ENCODE measurements at places on chromosomes 12 and 14.

- no peaks in the 10 kb centered on the region for H3K27me3 ChIP-seq
- H3K27ac ChIP-seq = no peak overlapping the region
- H3K4me3 ChIP-seq = no peak overlapping the region
- H3K4me1 ChIP-seq = no peaks in the 10 kb centered on the region
- no peak for DNase-seq
- no peaks in the 10 kb centered on the region for H3K36me3 ChIP-seq
Observed at GRCh38 chr12:97322388-97322787, 140.2 kb upstream of the RMST start.

GRCh38 chr12:97417568-97418218, 44.9 kb upstream of the RMST start:
- H3K27me3 ChIP-seq = no peaks in the 10 kb centered on the region
- no peak for DNase-seq
- H3K36me3 ChIP-seq = no peaks in the 10 kb centered on the region
- no peak overlapping the region for H3K27ac ChIP-seq
- no peak overlapping the region for H3K4me3 ChIP-seq

GRCh38 chr12:122867691-122868461, 28.0 kb downstream of the VPS37B start:
- no peak overlapping the region for H3K4me3 ChIP-seq
- no peaks in the 10 kb centered on the region for H3K27me3 ChIP-seq
- peaks cover 34% of the 10 kb centered on the region for H3K4me1 ChIP-seq
- peaks cover 13% of the 10 kb centered on the region for H3K36me3 ChIP-seq
- peak; percentile 72 for DNase-seq
- H3K27ac ChIP-seq = peak overlapping the region; percentile 50

- no peaks in the 10 kb centered on the region for H3K4me1 ChIP-seq
- H3K27me3 ChIP-seq = no peaks in the 10 kb centered on the region
- no peak overlapping the region for H3K4me3 ChIP-seq
Observed at GRCh38 chr12:42631513-42631912, 42.0 kb upstream of the PRICKLE1 start.

- no peak for DNase-seq
- no peaks in the 10 kb centered on the region for H3K36me3 ChIP-seq
- H3K4me1 ChIP-seq = no peaks in the 10 kb centered on the region
- no peak overlapping the region for H3K27ac ChIP-seq
- no peaks in the 10 kb centered on the region for H3K27me3 ChIP-seq
Observed at GRCh38 chr14:72523424-72524294, 370.2 kb downstream of the DPF3 start.

DNA sequence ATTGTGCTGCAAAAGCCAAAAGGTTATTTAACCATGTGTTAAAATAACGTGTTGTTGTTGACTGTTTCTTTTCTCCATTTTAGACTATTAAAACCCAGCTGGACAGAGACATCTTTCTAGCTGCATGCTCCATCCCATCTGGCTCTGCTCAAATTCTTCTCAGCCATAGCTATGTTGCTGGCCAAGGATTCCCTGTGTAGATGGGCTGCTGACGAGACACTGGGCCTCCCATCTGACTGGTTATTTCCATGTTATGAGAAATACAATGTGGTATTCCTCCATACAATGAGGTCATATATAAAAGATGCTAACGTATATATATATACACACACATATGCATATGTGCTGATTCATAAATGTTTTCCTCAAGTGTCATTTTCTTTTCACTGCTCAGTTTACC, 30.1 kb downstream of the MED13L start:
- DNase-seq = no peak
- H3K4me1 ChIP-seq = peaks cover 14% of the 10 kb centered on the region
- H3K4me3 ChIP-seq = no peak overlapping the region

- H3K36me3 ChIP-seq = no peaks in the 10 kb centered on the region
- no peak overlapping the region for H3K27ac ChIP-seq
- H3K27me3 ChIP-seq = no peaks in the 10 kb centered on the region
- no peaks in the 10 kb centered on the region for H3K4me1 ChIP-seq
- DNase-seq = no peak
Observed at GRCh38 chr12:15634010-15634683, 155.0 kb downstream of the EPS8 start.

DNA sequence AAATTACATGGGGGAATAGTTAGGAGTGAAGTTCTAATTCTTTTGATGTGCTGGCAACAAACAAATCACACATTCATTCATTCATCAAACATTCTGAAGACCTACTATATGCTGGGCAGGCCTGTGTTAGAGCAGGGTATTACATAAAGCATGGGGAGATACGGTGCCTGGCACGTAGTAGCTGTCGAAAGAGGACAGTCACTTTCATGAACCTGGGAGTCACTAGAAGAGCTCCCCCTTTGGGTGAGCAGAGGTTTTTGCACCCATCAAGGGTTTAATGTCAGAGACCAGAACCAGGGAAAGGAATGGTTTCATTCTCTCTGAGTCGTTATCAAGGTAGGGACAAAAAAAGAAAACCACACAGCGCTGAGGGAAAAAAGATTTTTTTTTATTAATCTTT, 10.0 kb downstream of the LHX5 start:
- no peaks in the 10 kb centered on the region for H3K36me3 ChIP-seq
- H3K4me3 ChIP-seq = no peak overlapping the region
- peaks cover 49% of the 10 kb centered on the region for H3K27me3 ChIP-seq
- no peak for DNase-seq
- no peak overlapping the region for H3K27ac ChIP-seq

GRCh38 chr12:50243507-50243906, 39.8 kb downstream of the LIMA1 start:
- no peaks in the 10 kb centered on the region for H3K27me3 ChIP-seq
- DNase-seq = no peak
- H3K4me3 ChIP-seq = no peak overlapping the region
- H3K36me3 ChIP-seq = no peaks in the 10 kb centered on the region

Data from colonic mucosa (tissue), 4 donors.